Brain (organoid and tissue), 16 donors: ENCODE measurements at places on chromosomes 4 and X.

DNA sequence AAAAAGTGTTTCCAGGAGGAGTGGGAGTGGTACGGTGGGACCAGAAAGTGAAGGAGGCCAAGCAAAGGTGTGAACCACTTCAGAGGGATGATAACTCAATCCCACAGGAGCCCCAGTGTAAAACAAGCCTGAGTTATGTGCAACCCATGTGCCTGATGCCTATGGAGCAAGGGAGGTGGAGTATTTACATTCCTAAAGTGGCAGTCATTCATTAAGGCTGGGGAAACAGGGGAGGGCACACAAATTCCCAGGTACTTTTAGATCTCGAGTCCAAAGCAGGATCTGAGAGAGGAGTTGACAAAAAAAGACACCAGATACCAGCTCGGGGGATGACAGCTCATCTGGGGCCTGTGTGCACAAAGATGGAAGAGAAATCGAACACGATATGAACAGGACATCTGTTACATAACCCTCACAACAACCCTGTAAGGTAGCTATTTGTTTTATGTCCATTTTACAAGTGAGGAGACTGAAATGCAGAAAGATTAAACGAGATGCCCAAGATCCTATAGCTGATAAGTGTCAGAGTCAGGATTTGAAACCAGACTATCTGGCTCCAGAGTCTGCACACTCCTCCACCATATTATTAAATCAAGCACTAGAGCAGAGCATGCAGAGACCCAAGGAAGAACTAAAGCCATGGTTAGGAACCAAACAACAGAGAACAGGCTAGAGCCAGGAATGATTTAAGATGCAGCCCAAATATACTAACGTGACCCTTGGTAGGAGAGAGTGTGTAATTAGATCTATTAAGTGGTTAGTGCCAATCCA lies 91.9 kb upstream of the MAPK10 start:
- DNase-seq = no peak

- peak; percentile 81 for DNase-seq
These were observed 521.5 kb downstream of the GRID2 start for GRCh38 chr4:92825256-92825655.

DNA sequence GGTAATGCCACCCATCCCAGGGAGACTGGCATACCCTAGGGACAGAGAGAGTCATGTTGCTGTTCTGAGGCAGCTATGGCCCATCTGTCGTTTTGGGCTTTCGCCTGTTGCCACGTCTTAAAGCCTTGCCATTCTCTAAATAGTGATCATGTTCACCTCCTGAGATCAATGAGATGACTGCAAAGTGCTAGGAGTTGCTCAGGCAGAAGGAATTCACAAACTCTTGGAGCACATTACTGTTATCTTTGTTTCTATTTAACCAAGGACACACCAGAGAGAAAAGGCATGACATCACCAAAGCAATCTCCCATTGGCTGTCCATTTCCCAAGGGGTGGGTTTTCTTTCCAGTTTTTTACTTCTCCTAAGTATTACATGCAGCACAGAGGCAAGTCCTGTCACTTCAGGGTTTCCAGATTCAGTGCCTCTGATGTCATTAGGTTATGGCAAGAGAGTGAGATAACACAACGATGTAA lies 37.1 kb upstream of the SETD7 start:
- DNase-seq = peak; percentile 33

GRCh38 chrX:46573892-46574773 lies 568 bp downstream of the CHST7 start:
- peak; percentile 48 for DNase-seq

DNA sequence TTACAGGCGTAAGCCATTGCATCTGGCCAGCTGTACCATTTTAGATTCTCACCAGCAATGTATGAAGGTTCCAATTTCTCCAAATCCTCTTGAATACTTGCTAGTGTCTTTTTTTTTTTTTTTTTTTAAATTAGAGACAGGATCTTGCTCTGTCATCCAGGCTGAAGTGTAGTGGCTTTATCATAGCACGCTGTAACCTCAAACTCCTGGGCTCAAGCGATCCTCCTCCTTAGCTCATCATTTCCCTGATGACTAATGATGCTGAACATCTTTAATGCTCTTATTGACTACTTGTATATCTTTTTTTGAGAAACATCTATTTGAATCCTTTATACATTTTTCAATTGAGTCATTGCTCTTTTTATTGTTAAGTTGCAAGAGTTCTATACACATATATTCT lies 40.3 kb downstream of the HDAC8 start:
- DNase-seq = no peak

DNA sequence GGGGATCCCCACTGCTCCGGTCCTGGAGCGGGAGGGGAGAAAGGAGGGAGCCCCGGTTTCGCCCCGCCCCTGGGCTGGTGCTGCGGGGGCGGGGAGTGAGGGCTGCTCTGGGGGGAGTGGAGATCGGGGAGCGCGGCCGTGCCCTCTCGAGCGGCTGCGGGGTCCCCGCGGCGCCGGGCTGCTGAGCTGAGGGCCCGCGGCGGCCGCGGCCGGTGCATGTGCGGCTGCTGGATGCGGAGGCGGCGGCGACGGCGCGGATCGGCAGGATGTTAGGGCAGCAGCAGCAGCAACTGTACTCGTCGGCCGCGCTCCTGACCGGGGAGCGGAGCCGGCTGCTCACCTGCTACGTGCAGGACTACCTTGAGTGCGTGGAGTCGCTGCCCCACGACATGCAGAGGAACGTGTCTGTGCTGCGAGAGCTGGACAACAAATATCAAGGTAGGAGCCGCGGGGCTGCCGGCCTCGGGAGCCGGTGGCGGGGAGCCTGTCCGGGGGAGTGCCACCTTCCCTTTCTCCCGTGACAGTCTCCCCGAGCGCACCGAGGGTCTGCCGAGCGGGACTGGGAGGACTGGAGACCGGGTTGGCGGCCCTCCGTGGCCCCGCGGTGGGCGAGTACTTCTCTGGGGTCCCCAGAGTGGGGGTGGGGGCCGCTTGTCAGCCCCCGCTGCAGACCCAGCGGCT lies at the start of gene ING2:
TSS of gene ING2 (plus strand) at position 129 of the 681 bp plus-strand sequence. CDS start at position 267, 138 bp downstream.
- DNase-seq = no peak

DNA sequence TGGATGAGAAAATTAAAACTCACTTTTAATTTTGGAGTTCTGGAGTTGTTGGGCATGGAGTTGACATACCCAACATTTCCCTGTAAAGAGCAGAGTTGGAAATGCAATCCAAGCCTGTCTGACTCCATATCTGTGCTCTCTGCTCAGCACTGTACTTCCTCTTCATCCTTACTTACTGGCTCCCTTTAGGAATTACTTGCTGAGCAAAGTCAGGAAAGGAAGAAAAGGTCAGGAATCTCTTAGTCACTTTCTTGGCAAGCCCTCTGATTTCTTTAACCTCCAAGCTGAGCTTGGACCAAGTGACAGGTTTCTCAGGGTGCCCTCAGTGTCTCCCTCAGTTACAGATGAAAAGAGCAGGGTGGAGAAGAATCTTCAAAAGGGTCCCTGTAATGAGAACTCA lies 501.5 kb downstream of the ZIC3 start:
- DNase-seq = no peak

GRCh38 chr4:26772096-26772873 lies 88.4 kb upstream of the STIM2 start:
- DNase-seq = no peak

GRCh38 chr4:142360657-142361056 lies 485.4 kb downstream of the INPP4B start:
- DNase-seq = no peak

DNA sequence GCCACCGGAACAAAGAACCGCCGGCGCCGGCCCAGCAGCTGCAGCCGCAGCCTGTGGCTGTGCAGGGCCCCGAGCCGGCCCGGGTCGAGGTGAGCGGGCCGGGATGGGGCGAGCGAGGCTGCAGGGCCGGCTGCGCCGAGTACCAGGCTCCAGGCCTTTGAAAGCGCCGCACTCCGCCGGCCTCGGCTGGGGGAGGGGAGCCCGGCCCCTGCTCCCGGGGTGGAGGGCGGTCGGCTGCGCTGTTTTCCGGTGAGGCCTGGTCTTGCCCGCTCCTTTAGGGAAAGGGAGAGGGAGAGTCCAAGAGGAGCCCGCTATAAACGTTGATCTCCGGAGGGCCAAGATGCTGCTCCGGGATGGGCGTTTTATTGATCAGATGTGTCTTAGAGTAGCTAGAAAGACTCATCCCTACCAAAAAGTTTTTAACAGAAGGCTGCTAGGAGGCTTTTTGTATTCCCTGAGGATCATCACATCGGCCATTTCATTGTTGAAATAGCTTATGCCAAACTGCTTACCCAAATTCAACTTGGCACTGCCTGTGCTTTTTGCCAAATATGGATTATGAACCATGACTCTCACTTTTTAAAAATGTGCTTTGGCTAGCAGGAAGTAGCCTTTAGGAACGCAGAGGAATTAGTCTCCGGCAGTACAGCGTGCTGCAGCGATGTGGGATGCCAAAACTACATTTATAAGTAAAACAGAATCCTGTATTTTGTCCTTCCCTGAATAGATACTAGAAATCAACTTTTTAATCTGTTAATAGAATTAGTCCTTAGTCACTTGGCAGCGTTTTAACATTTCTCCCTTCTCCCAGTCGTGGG lies 760 bp downstream of the TMEM165 start:
- DNase-seq = peak; percentile 73

DNA sequence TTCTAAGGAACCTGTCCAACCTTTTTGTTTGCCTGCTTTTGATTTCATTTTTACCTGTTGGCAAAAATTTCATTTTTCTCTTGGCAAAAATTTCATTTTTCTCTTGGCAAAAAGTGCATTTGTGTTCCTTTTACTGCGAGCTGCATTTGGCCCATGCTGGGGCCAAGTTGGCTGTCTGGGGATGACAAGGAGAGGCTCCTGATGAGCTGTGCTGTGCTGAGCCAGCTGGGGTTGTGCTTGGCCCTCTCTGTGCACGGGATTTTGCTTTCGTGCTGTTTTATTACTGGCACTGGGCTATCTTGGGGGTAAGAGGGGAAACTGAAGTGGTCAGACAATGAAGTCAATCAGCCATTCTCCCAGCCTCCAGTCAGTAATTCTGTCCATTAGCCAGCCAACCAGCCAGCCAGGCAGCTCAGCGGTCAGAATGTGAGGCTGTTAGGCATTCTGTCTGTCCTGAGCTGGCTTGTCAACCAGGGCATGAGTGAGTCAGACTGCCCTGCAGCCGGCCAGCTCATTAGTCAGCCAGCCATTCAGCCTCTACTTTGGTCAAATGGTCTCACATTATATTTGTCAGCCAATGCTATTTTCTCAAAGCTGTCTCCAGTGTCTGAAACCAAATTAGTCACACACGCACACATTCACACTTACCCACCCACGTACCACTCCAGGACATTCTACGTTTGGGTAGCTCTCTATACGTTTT lies 56.9 kb upstream of the PRPS1 start:
- DNase-seq = no peak

DNA sequence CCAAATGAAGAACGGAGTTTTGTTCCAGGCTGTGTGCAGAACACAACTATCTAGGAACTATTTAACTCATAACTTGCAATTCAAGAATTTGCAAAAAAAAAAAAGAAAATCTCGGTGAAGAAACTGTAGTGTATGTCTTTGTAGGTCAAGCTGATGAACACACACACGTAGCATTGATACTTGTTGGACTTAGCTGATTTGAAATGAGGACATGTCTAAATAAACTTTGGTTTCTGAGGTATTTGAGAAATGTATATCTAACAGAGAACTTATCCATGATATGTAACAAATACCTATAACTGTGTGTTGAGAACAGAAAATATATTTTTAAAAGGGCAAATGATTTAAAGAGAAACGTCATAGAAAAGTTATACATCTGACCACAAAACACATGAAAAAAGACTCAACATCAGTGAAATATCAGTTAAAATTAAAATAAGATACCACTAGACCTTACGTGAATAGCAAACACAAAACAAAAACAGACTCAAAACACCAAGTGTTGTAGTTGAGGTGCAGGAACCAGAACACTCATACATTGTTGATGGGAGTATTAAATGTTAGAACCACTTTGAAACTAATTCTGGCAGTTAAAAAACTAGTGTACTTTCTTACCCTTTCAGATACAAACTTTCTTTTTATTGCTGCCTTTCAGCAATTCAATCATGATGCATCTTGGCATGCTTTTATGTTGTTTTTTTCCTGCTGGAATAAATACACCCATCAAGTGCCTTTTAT lies 1535.8 kb upstream of the PCDH10 start:
- no peak for DNase-seq

GRCh38 chrX:109952985-109953905 lies 49.7 kb upstream of the TMEM164 start:
- no peak for DNase-seq

GRCh38 chrX:136146614-136147314 lies 569 bp upstream of the FHL1 start:
- DNase-seq = peak; percentile 89

DNA sequence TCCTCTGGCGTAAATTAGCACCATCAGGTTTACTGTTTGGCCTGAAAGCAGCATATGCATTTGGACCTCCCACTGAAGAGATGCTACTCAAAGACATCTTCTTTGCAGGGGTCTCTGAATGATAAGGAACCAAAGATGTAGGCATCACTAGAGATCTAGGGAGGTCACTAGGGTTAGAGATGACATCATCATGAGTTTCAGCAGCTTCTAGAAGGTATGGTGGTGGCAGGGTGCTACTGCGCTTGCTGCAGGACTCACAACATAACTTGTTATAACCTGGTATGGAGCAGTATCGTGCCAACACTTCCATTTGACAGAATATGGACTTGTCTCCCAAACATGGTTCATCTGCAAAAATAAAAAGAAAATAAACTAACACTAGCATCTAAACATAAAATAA lies 251.6 kb downstream of the NPFFR2 start:
- no peak for DNase-seq

DNA sequence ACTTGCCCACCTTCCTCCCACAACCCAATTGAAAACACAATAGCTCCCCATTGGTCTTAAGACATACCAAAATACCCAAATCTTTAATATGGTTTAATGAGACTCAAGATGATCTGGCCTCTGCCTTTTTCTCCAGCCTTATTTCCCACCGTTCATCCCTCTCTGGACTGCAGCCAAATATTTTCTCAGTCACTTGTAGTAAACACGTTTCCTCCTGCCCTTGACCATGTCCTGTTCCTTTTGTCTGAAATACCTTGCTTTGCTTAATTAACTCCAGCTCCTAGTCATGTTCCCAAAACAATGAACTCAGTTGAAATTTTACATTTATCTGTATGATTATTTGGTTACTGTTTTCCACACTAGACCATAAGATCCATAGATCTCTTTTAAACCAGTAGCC lies 8.4 kb upstream of the NUP54 start:
- DNase-seq = no peak

DNA sequence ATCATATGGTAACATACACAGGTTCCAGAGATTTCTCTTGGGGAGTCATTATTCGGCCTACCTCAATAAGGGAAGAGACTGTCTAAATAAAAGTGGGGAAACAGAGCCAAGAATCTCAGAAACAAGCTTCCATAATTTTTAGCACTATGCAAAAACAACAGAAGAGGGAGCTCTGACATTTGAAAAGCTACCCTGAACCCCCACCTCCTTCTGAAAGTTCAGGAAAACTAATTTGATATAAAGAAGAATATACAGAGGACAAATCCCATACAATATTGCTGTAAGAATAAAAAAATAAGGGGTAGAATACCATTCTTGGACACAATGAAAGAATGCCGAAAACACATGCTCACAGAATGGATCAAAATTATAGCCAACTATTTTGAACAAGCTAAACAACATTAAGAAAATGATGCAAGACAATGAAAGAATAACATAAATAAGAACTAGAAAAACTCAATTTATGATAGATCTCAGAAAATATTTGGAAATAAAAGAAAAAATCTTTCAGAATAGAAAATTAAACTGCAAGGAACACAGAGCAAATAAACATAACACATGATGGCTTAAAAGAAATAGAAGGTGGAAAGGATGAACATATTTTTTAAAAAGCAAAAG lies 14.4 kb upstream of the ZNF41 start:
- peak; percentile 30 for DNase-seq
